ENCODE measurements at places on chromosomes 16 and 17. TPM values are rescaled to one million over a fixed set of nuclear protein-coding genes. Genes with fewer than 3 reads are reported as not detected.
A peak's percentile ranks its signal among the peaks of the same experiment; 100 is the strongest.

- H3K4me1 ChIP-seq, result no peaks in the 10 kb centered on the region
- DNase-seq, result no peak
- peak overlapping the region; percentile 41 for H3K4me3 ChIP-seq
These were observed 62.0 kb upstream of the NUDT7 start for GRCh38 chr16:77660311-77660710.

DNA sequence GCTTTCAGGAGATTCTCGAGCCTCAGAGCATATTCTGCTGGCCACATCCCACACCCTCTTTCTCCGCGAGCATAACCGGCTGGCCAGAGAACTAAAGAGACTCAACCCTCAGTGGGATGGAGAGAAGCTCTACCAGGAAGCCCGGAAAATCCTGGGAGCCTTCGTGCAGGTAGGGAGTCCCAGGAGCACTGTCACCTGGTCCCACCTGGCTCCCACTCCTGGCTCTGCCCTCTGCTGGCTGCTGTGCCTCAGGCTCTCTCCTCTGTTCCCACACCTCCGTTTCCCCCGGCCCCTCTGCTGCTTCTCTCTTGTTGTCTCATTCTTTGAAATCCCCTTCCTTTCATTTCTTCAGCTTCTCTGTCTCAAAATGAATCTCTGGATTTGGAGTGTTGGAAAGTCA lies 16.4 kb downstream of the LPO start:
- H3K27me3 ChIP-seq, result no peaks in the 10 kb centered on the region
- no peak overlapping the region for H3K4me3 ChIP-seq
- no peak overlapping the region for H3K27ac ChIP-seq
- no peaks in the 10 kb centered on the region for H3K36me3 ChIP-seq
- peaks cover 3% of the 10 kb centered on the region for H3K4me1 ChIP-seq
- no peak for DNase-seq

GRCh38 chr17:28953444-28954118 lies 2.3 kb upstream of the PHF12 start:
- H3K4me3 ChIP-seq, result no peak overlapping the region
- H3K36me3 ChIP-seq, result no peaks in the 10 kb centered on the region
- H3K27me3 ChIP-seq, result no peaks in the 10 kb centered on the region
- no peak for DNase-seq
- H3K4me1 ChIP-seq, result peaks cover 2% of the 10 kb centered on the region

The CD19 gene
- total RNA-seq, result not detected

- no peak for DNase-seq
- H3K27me3 ChIP-seq, result no peaks in the 10 kb centered on the region
- no peak overlapping the region for H3K27ac ChIP-seq
- H3K36me3 ChIP-seq, result no peaks in the 10 kb centered on the region
- H3K4me3 ChIP-seq, result no peak overlapping the region
These were observed 32.9 kb downstream of the KATNIP start for GRCh38 chr16:27582883-27583282.

The RNF135 gene
- total RNA-seq, result 45.8 TPM

The SSH2 gene
- 31.5 TPM for total RNA-seq

- no peak overlapping the region for H3K4me3 ChIP-seq
- DNase-seq, result no peak
- no peaks in the 10 kb centered on the region for H3K4me1 ChIP-seq
- H3K36me3 ChIP-seq, result no peaks in the 10 kb centered on the region
- H3K27me3 ChIP-seq, result no peaks in the 10 kb centered on the region
These were observed 525.2 kb upstream of the GOT2 start for GRCh38 chr16:59259074-59259949.

GRCh38 chr17:30117675-30118081 lies 1.1 kb downstream of the NSRP1 start:
- H3K27me3 ChIP-seq, result no peaks in the 10 kb centered on the region
- H3K27ac ChIP-seq, result peak overlapping the region; percentile 98
- H3K36me3 ChIP-seq, result peaks cover 3% of the 10 kb centered on the region
- peaks cover 29% of the 10 kb centered on the region for H3K4me1 ChIP-seq
- DNase-seq, result no peak
- H3K4me3 ChIP-seq, result peak overlapping the region; percentile 91

The ALOX15B gene
- total RNA-seq, result 0.85 TPM

- H3K4me1 ChIP-seq, result no peaks in the 10 kb centered on the region
- H3K36me3 ChIP-seq, result peaks cover 18% of the 10 kb centered on the region
- DNase-seq, result no peak
- no peak overlapping the region for H3K4me3 ChIP-seq
- H3K27me3 ChIP-seq, result no peaks in the 10 kb centered on the region
These were observed 40.0 kb downstream of the CIBAR2 start for GRCh38 chr16:85072076-85072860.

The SLC47A1 gene
- 4.1 TPM for total RNA-seq

DNA sequence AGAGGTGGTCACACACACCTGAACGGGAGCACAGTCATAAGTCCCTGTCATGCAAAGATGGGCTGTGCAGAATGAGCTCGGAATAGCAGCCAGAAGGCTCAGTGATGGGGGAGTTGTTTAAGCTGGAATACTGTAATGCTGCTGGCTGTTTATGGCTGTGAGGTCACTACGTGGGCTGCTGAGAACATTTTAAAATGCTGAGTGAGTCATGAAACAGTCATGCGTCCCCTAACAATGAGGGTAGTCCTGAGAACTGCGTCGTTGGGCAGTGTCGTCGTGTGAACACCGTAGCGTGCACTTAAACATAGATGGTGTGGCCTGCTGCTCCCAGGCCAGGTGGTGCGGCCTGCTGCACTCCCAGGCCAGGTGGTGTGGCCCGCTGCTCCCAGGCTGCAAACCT lies 39.7 kb downstream of the TBCD start:
- peaks cover 5% of the 10 kb centered on the region for H3K36me3 ChIP-seq
- peaks cover 7% of the 10 kb centered on the region for H3K4me1 ChIP-seq
- H3K27me3 ChIP-seq, result no peaks in the 10 kb centered on the region
- no peak for DNase-seq
- H3K27ac ChIP-seq, result no peak overlapping the region

- H3K4me1 ChIP-seq, result no peaks in the 10 kb centered on the region
- H3K36me3 ChIP-seq, result no peaks in the 10 kb centered on the region
- DNase-seq, result no peak
These were observed 131.3 kb downstream of the CYB561 start for GRCh38 chr17:63314761-63315160.

The MYO15A gene
- total RNA-seq, result 2.3 TPM

The FBXW10B gene
- not detected for total RNA-seq

- no peak overlapping the region for H3K27ac ChIP-seq
- H3K36me3 ChIP-seq, result no peaks in the 10 kb centered on the region
- no peaks in the 10 kb centered on the region for H3K4me1 ChIP-seq
These were observed 58.5 kb downstream of the MYH13 start for GRCh38 chr17:10314329-10314728.

DNA sequence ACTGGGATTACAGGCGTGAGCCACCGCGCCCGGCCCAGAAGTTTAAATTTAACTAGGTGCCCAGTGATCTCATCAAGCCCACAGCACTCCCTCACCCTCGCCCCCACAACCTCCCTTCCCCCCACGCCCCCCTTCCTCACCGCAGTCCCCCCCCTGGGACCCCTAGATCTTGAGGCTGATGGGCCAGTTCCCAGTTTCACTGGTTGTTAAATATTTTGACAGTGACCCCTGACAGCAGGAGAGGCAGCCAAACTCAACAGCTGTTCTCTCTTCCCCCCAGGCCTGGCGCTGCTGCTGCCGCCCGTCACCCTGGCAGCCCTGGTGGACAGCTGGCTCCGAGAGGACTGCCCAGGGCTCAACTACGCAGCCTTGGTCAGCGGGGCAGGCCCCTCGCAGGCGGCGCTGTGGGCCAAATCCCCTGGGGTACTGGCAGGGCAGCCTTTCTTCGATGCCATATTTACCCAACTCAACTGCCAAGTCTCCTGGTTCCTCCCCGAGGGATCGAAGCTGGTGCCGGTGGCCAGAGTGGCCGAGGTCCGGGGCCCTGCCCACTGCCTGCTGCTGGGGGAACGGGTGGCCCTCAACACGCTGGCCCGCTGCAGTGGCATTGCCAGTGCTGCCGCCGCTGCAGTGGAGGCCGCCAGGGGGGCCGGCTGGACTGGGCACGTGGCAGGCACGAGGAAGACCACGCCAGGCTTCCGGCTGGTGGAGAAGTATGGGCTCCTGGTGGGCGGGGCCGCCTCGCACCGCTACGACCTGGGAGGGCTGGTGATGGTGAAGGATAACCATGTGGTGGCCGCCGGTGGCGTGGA lies 15.6 kb downstream of the QPRT start:
- no peaks in the 10 kb centered on the region for H3K36me3 ChIP-seq
- H3K27me3 ChIP-seq, result no peaks in the 10 kb centered on the region
- H3K4me1 ChIP-seq, result no peaks in the 10 kb centered on the region
- H3K27ac ChIP-seq, result peak overlapping the region; percentile 79
- peak overlapping the region; percentile 44 for H3K4me3 ChIP-seq

The C17orf78 gene
- total RNA-seq, result not detected

The KRTAP1-5 gene
- total RNA-seq, result not detected

- H3K27me3 ChIP-seq, result no peaks in the 10 kb centered on the region
- H3K36me3 ChIP-seq, result no peaks in the 10 kb centered on the region
- H3K4me3 ChIP-seq, result peak overlapping the region; percentile 73
- no peak overlapping the region for H3K27ac ChIP-seq
- no peak for DNase-seq
These were observed 2.7 kb downstream of the ZFPM1 start for GRCh38 chr16:88455610-88456355.

The KIAA0753 gene
- 27.5 TPM for total RNA-seq

DNA sequence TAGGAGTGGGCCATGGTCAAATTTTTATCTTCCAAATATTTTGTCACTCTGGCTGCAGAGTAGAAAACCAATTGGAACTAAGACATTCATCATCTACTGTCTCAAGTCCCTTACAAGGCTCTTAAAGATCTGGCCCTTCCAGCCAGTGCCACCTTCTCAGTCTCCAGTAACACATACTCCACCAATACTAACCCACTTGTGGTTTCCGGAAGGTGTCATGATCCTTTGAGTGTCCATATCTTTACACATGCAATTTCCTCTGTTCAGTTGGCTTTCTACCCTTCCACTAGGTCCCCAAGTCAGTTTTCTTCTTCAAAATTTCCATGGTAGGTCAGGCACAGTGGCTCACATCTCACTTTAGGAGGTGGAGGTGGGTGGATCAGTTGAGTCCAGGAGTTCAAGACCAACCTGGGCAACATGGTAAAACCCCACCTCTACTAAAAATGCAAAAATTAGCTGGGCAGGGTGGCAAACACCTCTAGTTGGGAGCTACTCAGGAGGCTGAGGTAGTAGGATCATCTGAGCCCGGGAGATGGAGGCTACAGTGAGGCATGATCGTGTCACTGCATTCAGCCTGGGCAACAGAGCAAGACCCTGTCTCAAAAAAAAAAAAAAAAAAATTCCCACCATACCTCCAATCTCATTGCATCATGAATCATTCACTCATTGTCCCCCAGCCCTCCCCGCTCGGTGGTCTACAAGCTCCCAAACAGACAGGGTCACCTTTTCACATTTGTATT lies 6.0 kb upstream of the GRB2 start:
- H3K4me1 ChIP-seq, result peaks cover 3% of the 10 kb centered on the region
- H3K27me3 ChIP-seq, result no peaks in the 10 kb centered on the region
- H3K36me3 ChIP-seq, result no peaks in the 10 kb centered on the region
- DNase-seq, result no peak
- H3K27ac ChIP-seq, result no peak overlapping the region
- no peak overlapping the region for H3K4me3 ChIP-seq

The GOSR2 gene
- 30.9 TPM for total RNA-seq

The SOX9 gene
- 3.6 TPM for total RNA-seq

DNA sequence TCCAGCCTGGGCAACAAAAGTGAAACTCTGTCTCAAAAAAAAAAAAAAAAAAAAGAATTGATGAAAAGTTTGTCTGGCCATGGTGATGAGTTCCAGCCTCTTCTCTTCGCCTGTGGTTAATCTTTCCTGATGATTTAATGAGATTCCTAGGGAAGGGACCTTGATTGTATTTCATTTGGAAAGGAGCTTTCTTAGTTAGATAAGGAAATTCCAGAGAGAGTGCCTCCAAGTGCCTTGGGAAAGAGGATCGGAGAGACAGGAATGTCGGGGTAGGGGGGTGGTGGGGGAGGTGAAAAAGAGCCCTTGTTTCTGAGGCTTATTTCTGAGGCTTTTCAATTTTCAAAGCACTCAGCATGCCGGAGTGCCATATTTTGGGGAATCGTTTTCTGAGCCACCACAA lies 93.2 kb upstream of the SIAH1 start:
- no peaks in the 10 kb centered on the region for H3K36me3 ChIP-seq
- H3K4me3 ChIP-seq, result no peak overlapping the region
- no peak overlapping the region for H3K27ac ChIP-seq
- no peak for DNase-seq
- peaks cover 5% of the 10 kb centered on the region for H3K4me1 ChIP-seq

- no peaks in the 10 kb centered on the region for H3K27me3 ChIP-seq
- H3K4me1 ChIP-seq, result peaks cover 41% of the 10 kb centered on the region
- DNase-seq, result no peak
- peak overlapping the region; percentile 73 for H3K4me3 ChIP-seq
These were observed 2.2 kb upstream of the NTN3 start for GRCh38 chr16:2468725-2469398.

The STX4 gene
- 50.5 TPM for total RNA-seq

The FBXO39 gene
- total RNA-seq, result 0.49 TPM
